ENCODE measurements at places on chromosomes 3 and 15.

DNA sequence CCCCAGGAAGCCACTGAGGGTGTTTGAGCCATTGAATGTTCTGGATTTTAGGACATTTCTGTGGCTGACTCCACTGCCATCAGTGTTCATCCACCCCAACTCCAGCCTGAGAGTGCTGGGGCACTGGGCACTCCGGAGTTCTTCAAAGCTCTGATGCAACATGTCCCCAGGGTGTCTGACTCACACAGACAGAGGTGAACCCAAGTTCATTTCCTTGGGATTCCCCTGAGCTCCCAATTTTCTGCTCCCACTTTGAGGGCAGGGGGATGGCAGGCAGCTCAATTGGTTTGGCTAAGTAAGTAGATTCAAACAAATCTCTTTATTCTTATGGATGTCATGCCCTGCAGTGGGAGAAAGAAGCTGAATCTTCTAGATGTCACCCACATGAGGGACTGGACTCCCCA lies 2.2 kb downstream of the STRA6 start:
- H3K4me3 ChIP-seq, result no peak overlapping the region
- H3K4me1 ChIP-seq, result peaks cover 14% of the 10 kb centered on the region
- DNase-seq, result peak; percentile 70
- peak overlapping the region; percentile 86 for H3K27ac ChIP-seq
- no peaks in the 10 kb centered on the region for H3K27me3 ChIP-seq
- H3K36me3 ChIP-seq, result no peaks in the 10 kb centered on the region

DNA sequence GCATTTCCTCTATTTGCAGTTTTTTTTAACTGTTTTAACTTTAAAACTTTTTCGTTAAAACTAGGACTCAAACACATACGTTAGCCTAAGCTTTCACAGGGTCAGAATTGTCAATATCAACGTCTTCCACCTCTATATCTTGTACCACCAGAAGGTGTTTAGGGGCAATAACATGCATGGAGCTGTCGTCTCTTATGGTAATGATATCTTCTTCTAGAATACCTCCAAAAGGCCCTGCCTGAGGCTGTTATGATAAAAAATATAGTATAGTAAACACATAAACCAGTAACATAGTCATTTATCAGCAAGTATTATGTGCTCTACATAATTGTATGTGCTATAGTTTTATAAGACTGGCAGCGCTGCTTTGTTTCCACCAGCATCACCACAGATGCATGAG lies 76.3 kb upstream of the MLF1 start:
- H3K27me3 ChIP-seq, result no peaks in the 10 kb centered on the region
- no peak overlapping the region for H3K27ac ChIP-seq
- no peaks in the 10 kb centered on the region for H3K4me1 ChIP-seq
- H3K36me3 ChIP-seq, result no peaks in the 10 kb centered on the region
- no peak for DNase-seq

DNA sequence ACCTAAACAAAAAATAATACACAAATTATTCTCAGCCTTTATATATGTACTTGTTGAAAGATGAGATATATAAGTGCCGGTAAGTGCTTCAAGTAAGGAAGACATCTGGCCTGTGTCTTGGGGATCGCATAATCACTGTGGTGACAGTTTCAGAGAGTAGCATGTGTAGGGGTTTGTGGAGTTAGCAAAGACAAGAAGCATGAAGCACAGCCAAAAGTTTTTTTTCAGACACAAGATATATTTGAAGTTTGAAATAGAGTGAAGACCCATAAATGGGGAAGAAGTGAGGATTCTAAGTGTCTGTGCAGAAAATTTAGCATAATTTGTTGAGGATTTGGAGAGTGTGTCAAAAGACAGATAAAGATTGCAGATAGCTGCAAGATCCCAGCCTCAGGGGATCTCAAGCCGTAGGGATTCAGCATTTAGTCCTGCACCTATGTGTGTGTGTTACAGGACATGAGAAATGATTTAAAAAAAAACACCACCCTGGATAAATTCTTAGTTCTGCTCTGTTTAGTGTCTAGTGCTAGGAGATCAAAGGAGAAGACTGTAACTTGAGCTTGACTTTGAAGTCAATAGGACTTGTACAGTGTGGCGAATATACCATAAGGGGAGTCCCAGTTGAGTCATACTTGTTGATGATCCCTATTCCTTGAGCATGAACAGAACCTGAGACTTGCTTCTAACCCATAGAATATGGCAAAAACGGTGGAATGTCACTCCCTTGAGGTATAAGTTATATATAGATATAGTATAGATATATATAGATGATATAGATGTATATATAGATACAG lies 123.9 kb upstream of the GRM7 start:
- no peak overlapping the region for H3K4me3 ChIP-seq
- no peaks in the 10 kb centered on the region for H3K36me3 ChIP-seq
- H3K27me3 ChIP-seq, result no peaks in the 10 kb centered on the region
- DNase-seq, result no peak
- no peak overlapping the region for H3K27ac ChIP-seq

DNA sequence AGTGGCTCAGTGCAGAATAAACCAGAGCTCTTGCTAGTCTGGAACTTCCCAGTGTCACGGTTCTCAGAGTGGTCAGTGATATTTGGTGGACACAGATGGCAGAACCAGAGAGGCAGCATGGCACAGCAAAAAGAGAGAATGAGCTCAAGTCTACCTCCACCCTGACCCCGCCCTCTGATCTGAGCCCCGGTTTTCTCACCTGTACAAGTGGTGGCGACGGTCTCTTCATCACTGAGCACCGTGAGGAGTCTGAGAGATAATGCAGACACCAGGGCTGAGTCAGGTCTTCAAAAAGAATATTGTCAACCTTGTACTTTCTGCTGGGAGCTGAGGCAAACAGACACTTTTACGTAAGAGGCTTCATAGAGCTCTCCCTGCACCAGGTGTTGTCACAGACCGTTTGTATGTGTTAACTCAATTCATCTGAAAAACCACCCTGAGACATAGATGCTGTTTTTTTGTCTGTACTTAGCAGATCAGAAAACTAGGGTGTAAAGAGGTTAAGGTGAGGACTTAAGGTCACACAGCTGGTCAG lies 13.2 kb downstream of the FGD5 start:
- no peaks in the 10 kb centered on the region for H3K36me3 ChIP-seq
- H3K4me3 ChIP-seq, result no peak overlapping the region
- H3K27me3 ChIP-seq, result no peaks in the 10 kb centered on the region
- no peaks in the 10 kb centered on the region for H3K4me1 ChIP-seq

- no peaks in the 10 kb centered on the region for H3K4me1 ChIP-seq
- no peak overlapping the region for H3K27ac ChIP-seq
- H3K27me3 ChIP-seq, result no peaks in the 10 kb centered on the region
Observed at GRCh38 chr3:155101398-155101797, 21.3 kb downstream of the MME start.

GRCh38 chr15:82298520-82298919 lies 35.9 kb downstream of the SAXO2 start:
- no peak overlapping the region for H3K4me3 ChIP-seq
- DNase-seq, result no peak
- no peak overlapping the region for H3K27ac ChIP-seq

DNA sequence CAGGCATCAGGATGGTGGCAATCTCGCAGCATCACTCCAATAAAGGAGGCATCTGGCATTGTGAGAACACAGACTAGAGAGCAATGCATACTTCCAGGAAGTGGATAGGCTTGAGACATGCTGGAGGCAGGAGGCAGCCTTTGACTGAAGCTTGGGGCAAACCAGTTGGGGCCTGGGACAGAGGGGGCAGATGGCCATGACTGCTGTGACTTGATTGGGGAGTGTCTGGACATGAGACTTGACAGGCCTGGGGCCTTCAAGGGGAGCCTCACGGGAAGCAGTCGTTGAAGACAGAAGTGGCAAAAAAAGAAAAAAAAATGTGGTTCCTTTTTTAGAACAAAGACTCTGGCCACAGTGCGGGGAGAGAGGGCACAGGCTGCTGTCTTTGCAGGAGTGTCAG lies 44.7 kb upstream of the CHRNA7 start:
- no peaks in the 10 kb centered on the region for H3K36me3 ChIP-seq
- DNase-seq, result no peak
- H3K27me3 ChIP-seq, result no peaks in the 10 kb centered on the region
- H3K4me1 ChIP-seq, result no peaks in the 10 kb centered on the region
- no peak overlapping the region for H3K4me3 ChIP-seq
- H3K27ac ChIP-seq, result no peak overlapping the region

- H3K4me3 ChIP-seq, result no peak overlapping the region
- no peaks in the 10 kb centered on the region for H3K4me1 ChIP-seq
- no peaks in the 10 kb centered on the region for H3K27me3 ChIP-seq
Observed at GRCh38 chr15:24856397-24857390, 98.1 kb upstream of the SNRPN start.

DNA sequence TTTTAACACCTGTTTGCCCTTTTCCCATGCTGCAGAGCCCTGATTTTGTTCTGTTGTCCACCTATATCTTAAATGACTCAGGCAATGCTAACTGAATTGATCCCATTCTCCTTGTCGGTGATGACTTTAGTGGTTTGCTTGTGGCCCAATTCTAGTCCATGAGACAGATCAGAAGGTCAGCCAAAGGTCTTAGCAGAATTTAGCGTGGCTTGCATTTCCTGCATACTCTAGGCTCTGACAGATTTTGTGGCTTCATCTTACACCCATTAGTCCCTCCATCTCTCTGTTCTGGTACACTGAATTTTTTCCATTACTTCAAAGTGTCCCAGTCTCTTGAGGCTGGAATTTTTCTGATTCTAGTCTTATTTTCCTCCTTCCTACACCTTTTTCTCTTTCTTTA lies 161.9 kb downstream of the STAC start:
- no peak for DNase-seq
- H3K27me3 ChIP-seq, result no peaks in the 10 kb centered on the region
- no peak overlapping the region for H3K27ac ChIP-seq
- no peaks in the 10 kb centered on the region for H3K36me3 ChIP-seq
- H3K4me3 ChIP-seq, result no peak overlapping the region
